ENCODE measurements at places on chromosomes 16 and 17. TPM values are rescaled to one million over a fixed set of nuclear protein-coding genes. Genes with fewer than 3 reads are reported as not detected.
A peak's percentile ranks its signal among the peaks of the same experiment; 100 is the strongest.

The ZPBP2 gene
- not detected for total RNA-seq

The NTN1 gene
- 32.8 TPM for total RNA-seq

The VTN gene
- 1.0 TPM for total RNA-seq

The HAP1 gene
- total RNA-seq, result 0.41 TPM

The PRKCB gene
- total RNA-seq, result 6.7 TPM

DNA sequence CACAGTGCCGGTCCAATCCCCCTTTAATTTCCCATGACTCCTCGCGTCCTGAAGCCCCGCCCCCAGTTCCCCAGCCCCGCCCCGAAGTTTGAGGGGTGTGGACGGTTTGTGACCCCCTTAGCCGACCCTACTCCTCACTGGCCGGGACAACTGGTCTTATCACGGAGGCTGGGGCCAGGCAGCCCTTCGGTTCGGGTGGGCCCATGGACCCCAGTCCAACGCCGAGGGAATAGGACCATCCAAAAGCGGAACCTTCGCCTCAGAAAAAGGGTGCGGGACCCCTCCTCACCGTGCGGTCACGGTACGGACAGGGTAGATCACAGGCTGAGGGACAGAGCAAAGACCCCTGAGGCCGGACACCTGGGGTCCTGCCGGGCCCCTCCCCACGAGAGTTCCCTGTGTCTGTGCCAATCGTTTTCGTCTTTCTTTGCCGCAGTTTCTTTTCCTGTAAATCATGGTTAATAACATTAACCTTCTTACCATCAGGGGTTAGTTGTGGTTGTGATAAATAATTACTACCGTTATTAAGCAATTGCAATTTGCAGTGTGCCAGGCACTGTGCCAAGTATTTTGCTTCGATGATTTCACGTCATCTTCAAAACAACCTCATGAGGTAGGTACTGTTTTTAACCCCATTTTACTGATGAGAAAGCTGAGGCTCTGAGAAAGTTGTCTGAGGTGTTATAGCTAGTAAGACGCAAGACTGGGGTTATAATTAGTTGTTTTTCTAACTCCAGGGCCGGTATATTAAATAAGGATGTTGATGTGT, 543 bp downstream of the TMUB2 start:
- DNase-seq, result no peak

DNA sequence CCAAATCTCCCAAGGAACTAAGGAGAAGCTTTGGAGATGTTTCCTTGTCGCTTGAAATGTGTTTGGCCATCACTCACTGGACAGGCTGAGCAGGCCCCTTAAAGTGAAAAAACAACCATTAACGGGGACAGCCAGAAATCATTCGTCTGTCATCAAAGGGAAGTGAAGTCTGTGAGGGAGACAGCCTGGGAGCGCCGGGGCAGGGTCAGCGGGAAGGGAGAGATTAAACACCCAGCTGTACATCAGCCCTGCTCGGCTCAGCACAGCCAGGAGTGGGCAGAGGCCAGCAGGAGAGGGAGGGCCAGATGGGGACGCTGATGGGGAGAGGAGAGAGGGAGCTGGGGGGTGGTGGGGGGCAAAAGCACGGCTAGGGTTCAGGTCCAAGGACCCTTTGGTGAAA, 105.1 kb downstream of the SDK2 start:
- DNase-seq, result no peak

- DNase-seq, result no peak
These were observed 74.7 kb downstream of the BMERB1 start for GRCh38 chr16:15509051-15509592.

- peak; percentile 67 for DNase-seq
These were observed 8.2 kb downstream of the CAPN15 start for GRCh38 chr16:535446-536405.

DNA sequence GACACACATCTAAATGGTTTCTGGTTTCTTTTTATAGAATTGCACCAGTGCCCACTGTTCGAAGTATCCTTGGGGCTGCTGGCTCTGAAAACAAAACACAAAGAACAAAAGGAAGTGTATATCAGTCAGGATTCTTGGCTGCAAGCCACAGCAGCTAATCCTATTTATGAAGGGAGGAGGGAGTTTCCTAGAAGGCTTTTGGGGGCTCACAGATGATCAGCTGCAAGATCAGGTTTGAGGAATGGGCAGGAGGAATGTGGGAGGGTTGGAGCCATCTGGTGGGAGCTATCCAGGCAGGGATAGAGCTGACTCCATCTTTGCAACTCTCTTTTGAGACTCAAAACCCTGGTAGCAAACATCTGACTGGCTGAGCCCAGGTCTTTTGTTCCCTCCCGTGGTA, 118.3 kb upstream of the EEF2KMT start:
- peak; percentile 89 for DNase-seq

Measured in tongue (tissue), 3 donors.